Heart right ventricle (tissue), 16 donors: ENCODE measurements at places on chromosomes 3 and 15. TPM values are rescaled to one million over a fixed set of nuclear protein-coding genes. Genes with fewer than 3 reads are reported as not detected.
A peak's percentile ranks its signal among the peaks of the same experiment; 100 is the strongest.

DNA sequence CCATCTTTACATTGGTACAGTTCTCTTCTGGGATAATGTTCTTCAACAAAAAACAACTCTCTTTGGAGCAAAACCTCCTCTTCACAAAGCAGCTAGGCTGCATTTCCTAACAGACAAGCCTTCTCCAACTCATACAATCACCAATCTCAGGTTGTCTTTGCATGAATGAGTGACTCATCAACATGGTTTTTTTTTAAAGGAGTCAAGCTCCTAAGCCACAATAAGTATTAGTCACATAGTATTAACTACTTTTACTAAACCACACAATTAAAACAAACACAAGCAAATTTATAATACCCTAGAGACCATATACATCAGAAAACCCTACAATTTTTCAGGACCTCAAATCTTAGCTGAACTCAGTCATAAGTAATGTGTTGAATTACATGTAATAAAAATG lies 137.4 kb downstream of the TBC1D5 start:
- H3K27ac ChIP-seq, result no peak overlapping the region
- no peaks in the 10 kb centered on the region for H3K27me3 ChIP-seq
- H3K4me1 ChIP-seq, result no peaks in the 10 kb centered on the region
- no peak for DNase-seq
- no peaks in the 10 kb centered on the region for H3K36me3 ChIP-seq

GRCh38 chr3:94083261-94083660 lies 20.4 kb downstream of the NSUN3 start:
- H3K36me3 ChIP-seq, result no peaks in the 10 kb centered on the region
- H3K4me3 ChIP-seq, result no peak overlapping the region
- H3K27ac ChIP-seq, result no peak overlapping the region
- DNase-seq, result no peak

GRCh38 chr15:41437448-41437847 lies 20.6 kb downstream of the RTF1 start:
- no peaks in the 10 kb centered on the region for H3K27me3 ChIP-seq
- DNase-seq, result no peak
- H3K27ac ChIP-seq, result no peak overlapping the region
- peaks cover 6% of the 10 kb centered on the region for H3K36me3 ChIP-seq
- no peaks in the 10 kb centered on the region for H3K4me1 ChIP-seq

- H3K4me3 ChIP-seq, result no peak overlapping the region
- H3K4me1 ChIP-seq, result no peaks in the 10 kb centered on the region
- no peak overlapping the region for H3K27ac ChIP-seq
- no peaks in the 10 kb centered on the region for H3K27me3 ChIP-seq
- no peak for DNase-seq
Measured at GRCh38 chr3:5347486-5347885, 160.0 kb downstream of the EDEM1 start.

DNA sequence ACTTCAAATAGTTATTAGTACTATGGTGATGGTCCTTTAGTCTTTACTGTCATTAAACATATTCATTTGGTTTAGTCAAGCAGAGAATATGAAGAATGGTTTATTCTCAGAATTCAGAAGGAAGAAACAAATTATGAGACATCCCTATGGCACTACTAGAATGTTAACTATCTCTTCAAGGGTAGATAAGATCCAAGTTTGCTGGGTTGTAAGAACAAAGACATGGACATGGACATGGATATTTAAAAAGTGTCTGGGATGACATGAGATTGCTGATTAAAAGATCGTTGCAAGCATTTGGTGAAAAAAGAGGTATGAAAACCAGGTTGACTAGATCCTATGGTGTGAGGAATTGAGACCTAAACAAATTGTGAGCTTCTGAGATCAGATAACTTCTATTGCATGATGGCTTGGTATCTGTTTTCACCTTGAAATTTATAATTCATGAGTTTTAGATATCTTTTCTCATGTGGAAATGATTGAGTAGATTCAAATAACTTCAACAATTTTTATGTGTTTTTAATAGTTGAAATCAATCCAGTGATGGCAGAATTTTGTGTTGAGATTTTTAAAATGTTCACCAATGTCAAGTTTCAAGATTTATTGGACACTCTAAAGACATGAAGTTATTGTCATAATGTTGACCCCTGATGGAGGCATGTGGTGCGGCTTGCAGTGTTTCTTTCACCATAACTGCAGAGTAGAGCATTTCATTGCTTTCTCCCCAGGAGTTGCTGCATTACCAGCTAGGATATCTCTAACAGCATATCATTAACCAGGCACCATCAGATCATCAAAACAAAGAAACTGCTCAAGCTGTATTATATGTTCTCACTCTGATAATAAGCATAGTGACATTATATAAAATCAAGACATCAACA lies 72.6 kb downstream of the NAALADL2 start:
- H3K4me3 ChIP-seq, result no peak overlapping the region
- no peak for DNase-seq
- H3K27ac ChIP-seq, result no peak overlapping the region
- no peaks in the 10 kb centered on the region for H3K27me3 ChIP-seq

DNA sequence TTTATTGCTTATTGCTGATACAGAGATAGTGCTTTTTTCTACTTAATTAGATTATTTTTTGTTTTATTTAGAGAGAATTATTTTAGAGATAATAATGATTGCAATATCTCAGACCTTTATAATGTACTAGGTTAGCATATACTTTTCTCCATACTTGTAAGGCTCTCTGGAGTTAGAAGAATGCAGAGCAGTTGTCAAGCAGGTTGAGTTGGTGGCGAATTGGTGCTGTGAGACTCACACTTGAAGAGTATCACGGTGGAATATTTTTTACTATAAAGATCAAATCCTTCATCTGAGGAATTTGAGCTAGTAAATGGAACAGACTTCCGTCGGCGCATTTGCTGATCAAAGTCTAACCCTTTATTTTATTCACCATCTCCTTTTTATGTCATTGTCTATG lies 47.3 kb upstream of the MDFIC2 start:
- DNase-seq, result no peak
- H3K36me3 ChIP-seq, result no peaks in the 10 kb centered on the region
- no peak overlapping the region for H3K27ac ChIP-seq
- H3K4me1 ChIP-seq, result no peaks in the 10 kb centered on the region
- H3K4me3 ChIP-seq, result no peak overlapping the region

DNA sequence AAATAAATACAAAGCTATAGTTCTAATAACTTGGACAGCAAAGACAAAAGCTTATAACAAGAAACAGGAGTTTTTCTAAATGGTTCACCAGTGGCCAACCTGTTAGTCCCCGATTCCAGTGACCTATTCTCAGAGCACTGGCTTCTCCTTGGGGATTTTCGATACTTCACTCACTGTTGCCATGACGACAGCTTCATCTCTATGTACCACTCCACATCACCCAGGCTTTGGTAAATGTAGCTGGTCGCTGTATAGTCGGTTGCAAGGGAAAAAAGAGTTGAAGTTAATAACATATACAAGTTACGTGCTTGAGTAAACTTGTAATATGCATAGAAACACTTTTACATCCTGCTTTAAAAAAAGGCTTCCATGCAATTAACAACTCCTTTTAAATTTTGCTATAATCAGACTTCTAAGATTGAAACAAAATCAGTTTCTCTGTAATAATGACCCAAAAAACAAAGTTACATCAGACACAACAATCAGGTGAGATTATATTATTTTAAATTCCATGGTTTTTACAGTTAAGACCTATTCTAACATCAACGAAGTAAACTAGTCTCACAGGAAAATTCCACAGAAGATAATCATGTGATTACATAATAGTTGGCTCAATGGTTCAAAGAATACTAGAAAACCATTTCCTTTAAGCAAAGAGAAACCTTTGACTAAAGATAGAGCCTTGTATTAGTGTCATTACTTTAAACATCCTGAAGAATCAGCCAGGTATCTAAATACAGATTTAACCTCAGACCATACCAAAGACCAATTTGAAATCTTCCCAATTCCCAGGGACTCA lies 2.9 kb downstream of the CCNL1 start:
- no peaks in the 10 kb centered on the region for H3K27me3 ChIP-seq
- peaks cover 61% of the 10 kb centered on the region for H3K4me1 ChIP-seq
- H3K36me3 ChIP-seq, result peaks cover 69% of the 10 kb centered on the region
- H3K27ac ChIP-seq, result no peak overlapping the region
- no peak for DNase-seq

DNA sequence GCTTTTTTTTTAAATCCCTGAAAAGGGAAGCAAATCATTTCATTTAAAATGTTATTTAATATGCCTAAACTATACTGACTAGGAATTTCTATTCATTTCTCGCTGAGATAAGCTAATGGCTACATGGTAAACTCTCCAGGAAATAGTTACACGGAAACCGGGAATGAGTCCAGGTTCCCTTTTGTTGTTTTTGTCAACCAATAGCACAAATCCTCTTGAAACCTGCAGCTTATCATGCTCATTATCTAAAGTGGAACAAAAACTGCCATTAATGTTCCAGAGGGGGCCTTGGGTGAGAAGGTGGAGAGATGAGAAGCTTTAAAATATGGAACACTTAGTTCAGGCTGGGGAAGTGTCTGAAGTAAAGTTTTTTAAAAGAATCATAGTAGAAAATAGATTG lies 113.5 kb upstream of the ALCAM start:
- no peaks in the 10 kb centered on the region for H3K36me3 ChIP-seq
- no peak overlapping the region for H3K4me3 ChIP-seq
- no peaks in the 10 kb centered on the region for H3K27me3 ChIP-seq
- no peak overlapping the region for H3K27ac ChIP-seq

DNA sequence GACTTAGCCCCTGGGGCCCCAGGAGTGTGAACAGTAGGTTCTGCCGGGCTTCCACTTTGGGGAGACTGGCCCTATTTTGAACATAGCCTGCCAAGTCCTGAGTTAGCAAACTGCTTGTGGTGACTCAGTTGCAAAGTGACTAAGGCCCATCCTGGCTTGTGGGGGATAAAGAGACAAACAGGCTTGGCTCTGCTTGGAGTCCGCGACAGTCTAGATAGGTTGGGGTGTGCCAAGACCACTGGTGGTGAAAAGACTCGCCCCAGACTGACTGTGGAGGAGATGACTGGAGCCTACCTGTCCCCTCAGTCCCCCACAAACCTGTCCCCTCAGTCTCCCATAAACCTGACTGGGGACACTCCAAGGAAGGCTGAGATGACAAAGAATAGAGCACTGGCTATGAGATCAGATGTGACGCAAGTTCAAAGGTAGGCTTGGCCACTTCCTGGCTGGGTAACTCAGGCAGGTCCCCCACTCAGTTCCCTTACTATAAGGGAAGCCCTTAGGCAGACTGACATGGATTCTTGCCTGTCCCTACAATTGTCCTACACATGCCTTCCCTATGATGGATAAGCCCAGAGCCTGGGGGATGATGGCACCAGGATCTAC lies 4.3 kb downstream of the DNASE1L3 start:
- no peaks in the 10 kb centered on the region for H3K36me3 ChIP-seq
- DNase-seq, result no peak
- H3K27ac ChIP-seq, result no peak overlapping the region
- peaks cover 6% of the 10 kb centered on the region for H3K4me1 ChIP-seq

DNA sequence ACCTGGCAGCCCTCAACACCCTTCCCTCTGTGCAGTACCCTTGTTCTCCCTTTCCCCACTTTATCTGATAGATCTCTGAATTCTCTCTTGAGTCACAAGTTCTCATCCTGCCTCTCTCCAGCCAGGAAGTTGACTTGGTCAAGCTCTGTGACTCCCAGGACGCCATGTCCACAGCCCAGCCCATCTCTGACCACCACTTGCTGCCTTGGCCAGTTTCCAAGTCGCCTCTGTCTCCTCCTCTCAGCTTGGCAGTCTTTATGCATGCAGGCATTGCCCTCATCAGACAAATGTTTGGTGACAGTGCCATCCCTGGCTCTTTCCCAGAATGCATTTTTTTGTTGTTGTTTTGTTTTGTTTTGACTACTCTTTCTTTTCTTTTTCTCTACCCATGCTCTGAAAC lies 25.7 kb downstream of the ZNF35 start:
- DNase-seq, result no peak
- no peak overlapping the region for H3K27ac ChIP-seq
- no peaks in the 10 kb centered on the region for H3K4me1 ChIP-seq
- H3K27me3 ChIP-seq, result no peaks in the 10 kb centered on the region
- H3K4me3 ChIP-seq, result no peak overlapping the region

DNA sequence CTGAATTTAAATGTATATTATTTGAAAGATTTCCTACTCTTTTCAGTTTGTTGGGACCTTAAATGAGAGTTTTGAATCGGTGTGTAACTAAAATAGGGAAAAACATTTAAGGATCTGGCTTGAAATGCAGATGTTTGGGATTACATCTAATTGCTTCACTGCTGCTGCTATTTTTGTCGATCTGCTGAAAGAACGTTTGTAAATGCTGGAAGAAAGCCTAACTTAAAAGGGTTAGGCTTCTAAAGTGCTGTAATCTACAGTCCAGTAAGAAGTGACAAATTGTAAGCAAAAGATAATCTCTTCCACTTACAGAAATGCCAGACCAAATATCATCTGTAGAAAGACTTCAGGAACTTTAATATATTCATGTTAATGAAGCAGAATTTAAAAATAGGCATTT lies 691.6 kb downstream of the ZNF385D start:
- H3K27ac ChIP-seq, result no peak overlapping the region
- H3K36me3 ChIP-seq, result no peaks in the 10 kb centered on the region
- H3K27me3 ChIP-seq, result no peaks in the 10 kb centered on the region
- DNase-seq, result no peak
- no peak overlapping the region for H3K4me3 ChIP-seq
- H3K4me1 ChIP-seq, result peaks cover 23% of the 10 kb centered on the region

DNA sequence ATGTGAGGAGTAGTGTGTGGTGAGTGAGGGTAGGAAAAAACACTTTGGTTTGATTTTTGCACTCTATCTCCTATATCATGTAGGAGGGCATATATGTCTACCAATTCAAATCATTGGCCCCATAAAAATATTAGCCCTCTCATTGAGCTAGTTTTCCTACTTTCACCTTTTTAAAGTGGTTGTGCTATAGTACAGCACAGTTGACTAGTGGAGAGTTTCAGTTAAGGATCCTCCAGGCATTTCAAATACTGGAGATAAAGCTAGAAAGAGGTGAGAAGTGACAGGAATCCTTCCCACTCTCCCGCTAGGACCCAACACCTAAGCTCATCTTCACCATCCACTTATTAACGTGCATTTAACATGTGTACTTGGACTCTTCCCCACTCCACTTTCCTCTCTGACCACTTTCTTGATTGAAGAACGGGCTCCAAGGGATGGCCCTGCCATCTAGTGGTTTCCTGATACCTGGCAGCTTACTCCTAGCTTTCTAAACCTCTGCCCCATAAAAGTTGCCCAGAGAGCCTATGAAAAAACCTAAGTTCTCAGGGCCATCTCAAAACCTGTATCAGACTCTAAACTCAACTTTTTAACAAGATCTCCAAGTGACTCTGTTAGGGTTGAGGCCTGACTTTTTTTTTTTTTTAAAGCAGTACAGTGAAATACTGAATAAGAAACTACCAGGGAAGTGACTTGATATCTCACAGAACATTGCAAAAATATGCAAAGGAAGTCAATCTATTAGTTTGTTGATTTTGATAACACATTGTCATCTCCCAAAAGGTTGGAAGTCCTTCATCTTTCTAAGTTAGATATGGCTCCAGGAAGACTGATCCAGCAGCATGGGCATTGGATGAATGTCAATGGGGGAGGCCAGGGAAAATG lies 17.9 kb downstream of the IL12A start:
- peaks cover 4% of the 10 kb centered on the region for H3K4me1 ChIP-seq
- no peak overlapping the region for H3K27ac ChIP-seq
- H3K27me3 ChIP-seq, result no peaks in the 10 kb centered on the region
- H3K36me3 ChIP-seq, result no peaks in the 10 kb centered on the region
- DNase-seq, result peak; percentile 51
- H3K4me3 ChIP-seq, result no peak overlapping the region

GRCh38 chr3:173886-174285 lies 22.7 kb upstream of the CHL1 start:
- H3K27me3 ChIP-seq, result no peaks in the 10 kb centered on the region
- no peak overlapping the region for H3K27ac ChIP-seq
- H3K4me3 ChIP-seq, result no peak overlapping the region
- DNase-seq, result no peak

SLC28A1 gene
- total RNA-seq, result 1.9 TPM

MYEF2 gene
- total RNA-seq, result 18.2 TPM

UBE2Q2 gene
- total RNA-seq, result 19.8 TPM

SERPINI2 gene
- 0.46 TPM for total RNA-seq

WDR93 gene
- not detected for total RNA-seq

SERINC4 gene
- total RNA-seq, result 0.09 TPM

GREM1 gene
- total RNA-seq, result 0.28 TPM
